ENCODE measurements at places on chromosomes 2 and 18.

DNA sequence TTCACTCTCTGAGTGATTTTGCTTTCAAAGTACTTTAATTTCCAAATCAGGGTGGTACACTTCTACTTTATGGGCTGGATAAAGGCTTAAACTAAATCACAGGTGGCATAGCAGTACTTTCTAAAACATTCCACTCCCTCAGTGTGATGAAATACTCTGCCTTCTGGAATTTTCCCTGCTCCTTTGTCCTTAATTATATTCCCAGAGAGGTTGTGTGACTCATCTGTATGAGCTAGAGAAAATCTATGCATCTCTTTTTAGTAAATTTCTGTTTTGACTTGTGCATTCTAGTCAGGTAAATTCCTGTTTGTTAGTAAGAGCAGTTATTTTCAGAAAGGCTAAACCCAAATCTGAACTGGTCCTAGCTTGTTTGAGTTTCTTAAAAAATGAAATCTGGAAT, 29.0 kb upstream of the PLA2R1 start:
- no peak for DNase-seq

- DNase-seq = no peak
These were observed 62.6 kb upstream of the ASAP2 start for GRCh38 chr2:9144046-9144445.

DNA sequence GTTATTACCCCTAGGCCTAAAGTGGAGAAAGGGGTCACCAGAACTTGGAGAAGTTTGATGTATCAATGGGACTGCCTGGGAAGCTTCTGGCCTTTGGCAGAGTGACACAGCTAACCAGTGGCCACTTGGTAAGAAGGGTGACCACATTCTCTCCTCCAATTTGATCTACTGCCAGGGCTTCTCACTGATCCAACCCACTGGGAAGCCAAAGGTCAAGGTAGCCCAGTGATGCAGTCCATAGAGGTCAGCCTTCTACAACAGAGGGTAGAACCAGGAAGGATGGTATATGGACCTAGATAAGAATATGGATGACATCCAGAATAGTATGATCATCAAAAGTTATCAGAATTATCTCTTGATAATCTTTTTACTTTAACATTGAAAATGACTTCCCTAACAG, 493.6 kb downstream of the NYAP2 start:
- DNase-seq = no peak

DNA sequence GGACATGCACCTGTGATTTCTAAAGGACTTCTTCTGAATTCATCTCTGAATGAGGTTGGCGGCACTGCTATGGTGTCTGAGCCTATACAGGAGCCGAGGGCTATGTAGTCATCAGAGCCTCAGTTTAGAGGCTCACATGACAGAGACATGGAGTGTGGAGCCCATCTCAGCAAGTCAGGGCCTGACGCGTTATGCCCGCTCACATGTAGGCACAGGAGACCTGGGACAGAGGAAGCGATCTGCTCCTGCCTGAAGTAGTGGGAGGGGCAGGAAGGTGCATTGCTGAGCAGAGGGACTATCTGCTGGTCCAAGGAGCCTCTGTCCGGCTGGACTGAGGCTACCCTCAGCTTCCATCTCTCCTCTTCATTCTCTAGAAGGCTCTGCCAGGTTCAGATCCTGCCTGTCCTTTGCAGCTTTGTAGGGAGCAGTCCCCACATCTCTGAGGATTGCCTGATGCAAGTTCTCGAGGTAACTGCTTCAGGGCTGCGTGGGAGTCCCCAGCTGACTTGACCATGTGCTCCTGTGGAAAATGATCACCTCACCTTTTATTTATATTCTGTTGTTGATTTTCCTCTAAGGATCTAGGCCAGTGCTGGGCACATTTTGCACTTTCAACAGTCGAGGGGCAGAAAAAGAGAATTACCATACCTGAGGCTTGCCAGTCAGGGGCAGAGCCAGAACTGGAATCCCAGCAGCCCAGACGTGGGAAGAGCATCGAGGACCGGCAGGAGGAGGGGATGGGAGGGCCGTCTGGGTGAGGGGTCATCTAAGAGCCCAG, 16.6 kb downstream of the KLHL29 start:
- no peak for DNase-seq

DNA sequence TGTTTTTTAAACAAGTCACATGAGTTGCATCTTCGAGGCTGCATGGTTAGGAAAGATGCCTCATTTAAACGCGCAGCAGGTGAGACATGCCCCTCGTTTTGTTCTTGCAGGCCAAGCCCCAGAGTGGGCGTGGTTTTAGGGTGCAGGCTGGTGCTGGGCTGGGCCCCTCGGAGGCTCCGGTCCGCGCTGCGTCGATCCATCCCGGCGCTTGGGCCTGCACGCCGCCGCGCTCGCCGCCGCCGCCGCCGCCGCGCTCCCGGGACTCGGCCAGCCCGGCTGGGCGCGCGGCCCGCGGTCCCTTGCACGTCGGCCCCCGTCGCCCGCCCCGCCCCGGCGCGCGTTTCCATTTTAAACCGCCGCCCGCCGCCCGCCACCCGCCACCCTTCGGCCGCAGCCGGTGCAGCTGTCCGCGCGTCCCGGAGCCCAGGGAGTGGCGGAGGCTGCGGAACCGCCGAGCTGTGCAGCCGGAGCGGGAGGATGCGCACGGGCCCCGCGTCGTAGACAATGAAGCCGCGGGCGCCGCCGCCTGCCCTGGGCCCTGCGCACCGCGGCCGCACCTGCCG, 175.5 kb downstream of the AGAP1 start:
- DNase-seq = peak; percentile 88

DNA sequence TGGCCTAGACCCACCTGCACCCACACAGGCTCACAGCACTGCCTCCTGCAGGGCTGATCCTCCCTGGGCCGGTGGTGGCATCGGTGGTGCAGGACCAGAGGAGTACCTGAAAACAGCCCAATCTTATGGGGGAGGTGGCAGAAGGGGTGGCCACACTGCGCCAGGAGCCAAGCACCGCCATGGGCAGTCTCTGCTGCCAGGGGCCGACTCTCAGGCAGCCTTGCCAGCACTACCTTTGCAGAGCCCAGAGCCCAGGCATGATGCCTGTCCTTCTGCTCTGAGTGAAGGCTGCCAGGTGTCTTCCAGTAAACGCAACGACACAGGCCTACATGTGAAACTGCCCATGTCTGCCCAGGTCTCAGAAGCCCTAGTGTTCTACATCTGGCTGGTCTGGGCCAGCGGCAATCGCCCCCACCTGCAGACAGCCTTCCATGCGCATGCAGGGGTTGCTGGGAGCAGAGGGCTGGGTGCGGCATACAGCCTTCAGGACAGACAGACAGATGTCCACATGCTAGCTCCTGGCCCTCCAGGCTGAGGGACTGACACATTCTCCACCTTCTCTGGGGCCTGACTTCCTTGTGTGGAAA, 6.8 kb downstream of the HS6ST1 start:
- DNase-seq = no peak

DNA sequence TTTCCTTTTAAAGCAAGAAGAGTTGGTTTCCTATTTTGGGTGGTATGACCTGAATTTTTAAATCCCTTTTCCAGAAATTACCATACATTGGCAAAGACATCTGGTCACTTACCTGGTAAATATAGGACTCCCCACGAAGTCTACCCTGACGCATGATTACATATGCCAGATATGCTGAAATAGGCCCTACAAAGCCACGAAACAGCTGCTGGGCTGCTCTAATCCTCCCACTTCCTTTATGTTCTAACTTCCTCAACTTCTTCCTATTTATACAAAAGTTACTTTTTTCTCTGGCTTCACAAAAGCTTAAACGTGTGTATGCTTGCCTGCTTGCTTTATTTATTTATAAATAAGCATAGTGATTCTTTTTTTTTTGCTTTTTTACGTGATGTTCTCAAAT, 186.0 kb upstream of the EPHA4 start:
- DNase-seq = no peak

- DNase-seq = no peak
These were observed 8.6 kb downstream of the ITPRID2 start for GRCh38 chr2:181900007-181900651.

GRCh38 chr18:77077941-77078689, 54.5 kb downstream of the MBP start:
- DNase-seq = no peak

- DNase-seq = no peak
These were observed 1.7 kb upstream of the POLR2D start for GRCh38 chr2:127859712-127860085.

DNA sequence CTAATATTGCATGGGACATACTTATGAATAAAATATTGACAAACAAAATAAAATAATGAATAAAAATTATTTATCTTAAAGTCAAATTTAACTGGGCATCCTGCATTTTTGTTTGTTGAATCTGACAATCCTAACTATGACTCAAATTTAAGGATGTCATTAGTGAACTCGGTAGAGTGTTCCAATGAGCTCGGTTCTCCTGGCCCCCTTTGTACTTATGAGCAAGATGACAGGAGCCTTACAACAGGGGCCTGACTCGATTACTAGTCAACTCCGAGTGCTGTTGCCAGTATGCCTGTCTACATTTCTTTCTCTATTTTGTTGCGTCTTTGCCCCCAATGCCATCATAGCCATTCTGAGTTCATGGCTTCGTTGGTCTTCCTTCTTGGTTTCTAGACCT, 40.3 kb downstream of the HRH4 start:
- DNase-seq = no peak

- no peak for DNase-seq
These were observed 52.9 kb downstream of the NR4A2 start for GRCh38 chr2:156279446-156280150.

DNA sequence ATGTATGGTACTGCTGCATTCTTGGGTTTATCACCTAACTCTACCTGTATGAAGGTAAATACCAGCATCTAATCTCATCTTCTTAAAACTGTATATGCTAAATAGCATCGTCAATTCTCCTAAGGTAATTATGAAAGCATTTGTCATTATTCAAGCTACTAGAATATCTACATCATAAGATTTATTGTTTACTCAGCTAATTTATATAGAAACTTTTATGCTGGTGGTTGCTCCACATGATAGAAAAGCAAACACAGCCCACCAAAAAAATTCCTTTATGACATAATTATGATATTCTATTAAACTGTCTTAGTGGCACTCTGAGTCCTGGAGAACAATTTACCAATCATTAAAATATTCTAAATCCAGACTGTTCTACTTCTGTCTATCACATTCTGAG, 1226.1 kb upstream of the NRXN1 start:
- DNase-seq = no peak

- DNase-seq = no peak
These were observed 756.8 kb upstream of the KLHL29 start for GRCh38 chr2:22628221-22628620.

DNA sequence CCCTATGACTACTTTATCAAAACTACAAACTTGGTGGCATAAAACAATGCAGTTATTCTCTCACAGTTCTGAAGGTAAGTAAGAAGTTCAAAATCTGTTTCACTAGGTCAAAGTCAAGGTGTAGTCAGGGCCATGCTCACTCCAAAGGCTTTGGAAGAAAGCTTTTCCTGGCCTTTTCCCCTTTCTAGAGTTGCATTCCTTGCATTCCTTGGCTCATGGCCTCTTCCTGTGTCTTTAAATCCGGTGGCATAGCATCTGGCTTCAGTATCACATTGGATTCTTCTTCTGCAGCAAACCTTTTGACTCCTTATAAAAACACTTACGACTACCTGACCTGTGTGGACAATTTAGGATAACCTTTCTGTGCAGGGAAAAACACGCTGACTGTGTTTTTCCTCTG, 543.5 kb upstream of the HNMT start:
- DNase-seq = no peak

DNA sequence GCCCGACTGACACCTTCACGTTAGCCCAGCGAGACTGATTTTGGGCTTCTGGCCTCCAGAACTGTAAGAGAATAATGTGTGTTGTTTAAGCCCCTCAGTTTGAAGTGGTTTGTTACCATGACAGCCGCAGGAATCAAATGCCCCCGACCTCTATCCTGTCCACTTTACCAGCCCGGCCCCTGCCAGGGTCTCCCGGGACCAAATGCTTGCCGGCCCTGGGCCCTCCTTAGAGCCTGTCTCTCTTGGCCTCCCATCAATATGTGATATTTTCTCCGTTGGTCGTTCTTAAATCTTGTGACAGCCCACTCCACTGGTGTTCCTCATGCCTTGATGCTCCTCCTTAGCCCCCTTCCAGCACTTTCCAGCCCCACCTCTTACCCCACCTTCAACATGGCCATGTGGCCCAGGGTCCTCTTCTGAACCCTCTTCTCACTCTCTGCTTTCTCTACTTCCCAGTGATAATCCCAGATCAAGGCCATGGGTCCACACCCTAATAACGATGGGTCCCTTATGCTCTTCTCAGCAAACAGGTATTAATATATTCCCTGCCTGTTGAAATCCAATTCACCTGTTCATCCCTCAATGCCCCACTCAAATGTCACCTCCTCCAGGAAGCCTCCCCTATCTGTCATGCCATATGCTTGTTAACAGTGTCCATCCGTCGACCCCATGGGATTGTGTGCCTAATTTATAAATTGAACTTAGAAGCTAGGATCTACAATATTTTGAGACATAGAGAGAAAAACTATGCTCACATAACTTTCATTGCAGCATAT, 192.8 kb downstream of the ZFP36L2 start:
- no peak for DNase-seq

DNA sequence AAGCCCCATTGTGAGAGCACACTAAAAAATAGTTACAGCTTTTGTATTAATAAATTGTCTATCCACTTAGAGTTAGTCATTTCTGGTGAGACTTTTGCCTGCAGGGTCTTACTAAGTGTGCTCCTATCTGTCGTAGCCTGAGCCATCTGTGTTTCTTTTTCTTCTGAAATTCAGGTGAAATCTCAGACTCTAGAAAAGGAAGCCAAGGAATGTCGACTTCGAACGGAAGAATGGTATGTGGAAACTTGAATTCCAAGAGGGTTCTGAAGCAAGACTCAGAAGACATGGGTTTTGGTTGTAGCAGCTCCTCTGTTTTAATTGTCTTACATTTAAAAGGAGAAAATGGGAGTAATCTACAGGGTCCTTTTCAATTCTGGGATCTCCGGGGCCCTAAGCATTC, 70.0 kb upstream of the STON1 start:
- no peak for DNase-seq

DNA sequence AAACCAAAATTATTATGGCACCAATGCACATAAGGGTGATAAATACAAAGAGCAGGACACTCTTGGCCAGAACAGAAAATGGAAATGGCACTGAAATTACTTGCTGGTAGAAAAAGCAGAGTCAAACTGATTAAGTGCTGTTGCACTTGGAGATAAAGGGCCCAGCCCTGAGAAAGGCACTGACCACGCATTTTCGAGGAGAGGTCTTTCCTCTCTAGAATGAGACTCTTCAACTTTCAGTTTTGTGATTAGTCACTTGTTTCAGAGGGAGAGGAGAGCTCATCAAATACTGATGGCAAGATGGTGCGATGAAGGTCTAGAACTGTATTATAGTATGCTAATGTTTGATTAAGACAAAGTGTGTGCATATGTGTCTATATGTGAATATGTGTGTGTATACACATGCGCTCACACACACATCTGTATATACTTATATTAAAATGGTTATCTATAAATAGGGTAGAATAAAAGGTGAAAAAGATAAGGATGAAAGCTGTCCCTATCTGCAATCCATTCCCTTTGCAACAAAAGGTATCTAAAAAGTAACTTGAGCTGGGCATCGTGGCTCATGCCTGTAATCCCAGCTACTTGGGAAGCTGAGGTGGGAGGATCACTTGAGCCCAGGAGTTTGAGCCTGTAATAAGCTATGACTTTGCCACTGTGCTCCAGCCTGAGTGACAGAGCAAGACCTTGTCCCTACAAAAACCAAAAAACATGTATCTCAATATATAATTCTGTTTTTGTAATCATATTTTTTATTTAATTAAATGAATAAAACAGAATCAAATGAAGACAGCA, 48.8 kb upstream of the ZDBF2 start:
- DNase-seq = no peak

GRCh38 chr2:168458139-168458538, 2.1 kb downstream of the CERS6 start:
- no peak for DNase-seq
